ENCODE measurements at places on chromosomes 5 and 9. TPM values are rescaled to one million over a fixed set of nuclear protein-coding genes. Genes with fewer than 3 reads are reported as not detected.

DNA sequence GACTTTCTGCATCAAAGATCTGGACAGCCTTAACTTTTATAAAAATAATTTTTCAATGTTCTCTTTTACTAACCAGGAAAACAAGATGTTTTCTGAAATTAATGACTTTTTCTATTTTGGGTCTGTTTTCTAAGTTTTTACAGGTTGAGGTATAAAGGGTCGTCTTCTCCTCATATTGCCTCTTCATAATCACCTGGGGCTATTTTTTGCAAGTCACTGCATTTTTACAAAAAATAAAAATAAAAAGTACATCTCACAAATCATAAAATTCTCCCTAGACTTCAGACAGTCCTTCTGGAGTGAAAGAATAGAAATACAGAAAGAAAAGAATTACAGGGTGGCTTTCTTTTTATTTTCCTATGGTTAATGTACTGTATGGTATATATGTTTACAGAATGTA lies 168.5 kb downstream of the PALM2AKAP2 start:
- no peak for DNase-seq

GRCh38 chr5:850511-851006 lies at the start of gene ZDHHC11:
ZDHHC11 (minus strand) TSS chr5:850986; CDS start chr5:850602, 384 bp downstream.
- DNase-seq, result peak; percentile 8

GRCh38 chr5:62306323-62306895 lies 403 bp downstream of the KIF2A start:
- no peak for DNase-seq

GRCh38 chr9:34333836-34334235 lies 4.5 kb downstream of the NUDT2 start:
- no peak for DNase-seq

GRCh38 chr5:59484618-59485017 lies 408.9 kb downstream of the PDE4D start:
- no peak for DNase-seq

DNA sequence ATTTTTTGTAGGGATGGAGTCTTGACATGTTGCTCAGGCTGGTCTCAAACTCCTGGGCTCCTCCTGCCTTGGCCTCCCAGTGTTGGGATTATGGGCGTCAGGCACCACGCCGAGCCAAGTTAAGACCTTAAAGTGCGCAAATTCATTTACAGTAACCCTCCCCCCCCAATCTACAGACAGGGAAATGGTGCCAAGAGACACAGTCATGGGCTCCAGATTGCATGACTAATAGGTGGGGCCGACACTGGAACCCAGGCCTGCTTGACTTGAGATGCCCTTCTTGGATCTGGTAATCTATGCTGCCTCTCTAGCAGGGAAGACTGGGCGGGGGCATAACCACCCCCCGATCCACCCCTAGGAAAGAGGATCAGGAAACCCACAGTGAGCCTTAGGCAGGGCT lies 19.5 kb downstream of the TTF1 start:
- no peak for DNase-seq

- DNase-seq, result no peak
Measured at GRCh38 chr5:123124859-123125595, 36.0 kb downstream of the PRDM6 start.

DNA sequence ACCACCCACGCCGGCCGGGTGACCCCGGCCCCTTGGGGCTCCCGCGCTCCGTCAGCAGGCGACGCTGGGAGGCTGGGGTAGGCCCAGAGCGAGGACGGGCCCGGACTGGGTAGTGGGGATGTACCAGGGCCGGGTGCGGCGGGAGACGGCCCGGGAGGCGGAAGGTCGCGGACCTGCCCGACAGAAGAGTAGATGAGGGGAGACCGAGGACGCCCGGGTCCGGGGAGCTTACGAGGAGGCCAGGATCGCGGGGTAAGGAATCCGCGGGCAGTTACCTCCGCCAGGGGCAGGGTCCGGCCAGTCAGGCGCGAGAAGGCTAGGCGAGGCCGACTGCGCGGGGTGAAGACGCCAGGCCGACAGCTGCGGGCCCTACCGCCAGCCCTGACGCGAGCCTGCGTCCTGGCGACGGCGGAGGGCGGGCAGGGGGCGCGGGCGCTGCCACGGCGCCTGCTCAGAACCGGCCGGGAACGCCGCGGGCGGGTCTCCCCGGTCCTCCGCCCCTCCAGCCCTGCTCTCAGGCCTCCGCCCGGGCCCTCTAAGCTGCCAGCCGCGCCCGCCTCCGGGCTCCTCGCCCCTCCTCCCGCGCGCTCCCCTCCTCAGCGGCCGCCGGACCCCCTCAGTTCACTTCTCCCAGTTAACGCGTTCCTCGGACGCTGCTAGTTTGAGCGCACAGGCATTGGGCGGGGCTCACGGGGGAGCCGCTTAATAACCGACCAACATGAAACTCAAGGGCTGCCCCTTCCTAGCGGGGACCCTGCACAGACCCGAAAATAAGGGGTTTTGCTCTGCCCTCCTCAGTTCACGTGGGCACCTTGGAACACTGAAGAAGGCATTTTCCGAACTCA lies at the start of gene CPLANE1:
CPLANE1 (minus strand) TSS at position 407 of the 845 bp plus-strand sequence. CDS start 1,678 bp downstream, outside the sequence.
- peak; percentile 80 for DNase-seq

DNA sequence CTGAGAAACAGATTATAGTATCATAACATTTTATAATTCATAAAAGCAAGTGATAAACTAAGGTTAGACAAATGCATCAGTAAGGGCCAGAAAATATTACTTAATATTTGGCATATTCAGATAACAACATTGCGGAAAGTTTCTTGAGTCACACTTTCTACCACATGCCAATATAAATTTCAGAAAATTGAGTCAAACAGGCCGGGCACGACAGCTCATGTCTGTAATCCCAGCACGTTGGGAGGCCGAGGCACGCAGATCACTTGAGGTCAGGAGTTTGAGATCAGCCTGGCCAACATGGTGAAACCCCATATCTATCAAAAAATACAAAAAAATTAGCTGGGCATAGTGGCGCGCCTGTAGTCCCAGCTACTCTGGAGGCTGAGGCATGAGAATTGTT lies 47.1 kb downstream of the SLC38A9 start:
- DNase-seq, result no peak

GRCh38 chr5:133455676-133456075 lies 156.7 kb downstream of the FSTL4 start:
- DNase-seq, result no peak

GRCh38 chr5:69000216-69000919 lies 93.4 kb upstream of the SLC30A5 start:
- DNase-seq, result no peak

DNA sequence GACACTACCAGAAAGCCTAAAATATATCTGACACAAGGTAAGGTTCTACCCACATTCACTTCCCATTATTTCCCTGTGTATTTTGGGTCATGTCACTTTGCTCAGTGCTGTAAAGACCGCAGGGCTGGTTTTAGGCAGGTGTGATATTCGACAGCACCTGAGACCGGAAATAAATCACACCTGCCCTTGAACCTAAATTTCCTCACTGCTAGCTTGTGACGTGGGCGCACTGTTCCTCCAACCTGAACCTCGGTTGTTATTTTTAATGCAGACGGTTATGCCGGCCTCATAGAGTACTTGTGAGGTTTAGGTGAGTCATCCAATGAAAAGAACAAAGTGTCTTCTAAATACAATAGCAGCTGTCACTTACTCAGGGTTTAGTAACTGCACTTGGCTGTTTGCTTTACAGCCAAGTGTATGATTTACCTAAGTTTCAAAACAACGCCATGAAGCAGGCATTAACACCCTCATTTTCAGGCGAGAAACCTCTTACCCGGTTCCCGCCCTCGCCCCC lies 20.7 kb upstream of the ZNF782 start:
- DNase-seq, result peak; percentile 42

DNA sequence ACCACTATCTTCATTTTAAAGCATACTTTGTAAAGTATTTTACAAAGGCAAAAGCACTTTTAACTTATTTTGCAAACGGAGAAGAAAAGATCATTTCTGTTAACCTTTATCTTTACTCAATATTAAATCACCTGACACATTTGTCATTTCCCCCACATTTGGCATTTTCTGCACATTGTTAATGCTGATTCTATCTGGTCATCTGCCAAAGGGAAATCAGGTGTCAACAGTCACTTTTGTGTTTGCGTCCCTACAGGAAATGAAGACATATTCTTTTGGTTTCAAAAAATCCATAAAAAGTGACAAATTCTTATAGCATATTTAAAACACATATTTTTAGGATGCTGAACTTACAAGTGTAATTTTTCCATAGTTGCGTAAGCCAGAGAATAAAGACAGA lies 191.3 kb upstream of the TMEM161B start:
- DNase-seq, result no peak

- DNase-seq, result no peak
Measured at GRCh38 chr5:160463740-160464465, 42.2 kb downstream of the PTTG1 start.

DNA sequence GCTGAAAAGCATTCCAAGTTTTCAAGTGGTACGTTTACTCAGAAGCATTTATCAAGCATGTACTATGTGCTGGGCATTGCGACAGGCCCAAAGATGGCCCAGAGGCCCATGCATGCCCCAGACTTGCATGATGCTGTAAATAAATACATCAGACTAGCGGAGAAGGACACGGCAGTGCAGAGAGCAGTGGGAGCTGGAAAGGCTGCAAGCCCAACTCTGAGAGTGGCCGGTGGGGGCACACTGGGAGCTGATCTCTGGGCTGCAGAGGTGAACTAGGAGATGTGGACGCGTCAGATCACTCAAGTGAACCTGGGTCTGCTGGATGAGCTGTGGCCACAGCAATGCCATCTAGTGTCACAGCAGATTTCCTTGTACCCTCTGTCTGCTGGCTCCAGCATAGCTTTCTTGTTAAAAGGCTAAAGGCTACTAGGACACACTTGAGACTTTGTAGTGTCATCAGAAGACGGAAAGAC lies 246.9 kb downstream of the FANCC start:
- no peak for DNase-seq

DNA sequence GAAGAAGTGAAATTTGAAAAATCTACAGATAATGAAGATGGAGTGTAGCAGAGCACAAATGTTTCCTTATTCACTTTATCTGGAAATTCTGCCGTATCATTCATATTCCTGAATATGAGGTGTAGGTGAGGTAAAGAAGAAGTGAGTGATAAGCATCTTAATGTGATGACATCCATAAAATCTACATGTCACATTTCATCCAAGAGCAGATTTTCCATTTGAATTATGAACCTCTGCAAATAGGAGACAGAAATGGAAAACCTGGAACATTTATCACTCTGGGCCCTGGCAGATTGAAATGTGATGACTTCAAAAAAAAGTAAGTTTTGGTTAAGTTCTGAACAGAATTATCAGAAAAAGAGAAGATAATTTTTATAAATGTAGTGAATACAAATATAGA lies 240.2 kb downstream of the CDH12 start:
- no peak for DNase-seq

GRCh38 chr5:33808699-33809098 lies 83.1 kb downstream of the ADAMTS12 start:
- no peak for DNase-seq

- DNase-seq, result no peak
Measured at GRCh38 chr9:135582541-135582940, 21.0 kb downstream of the PAEP start.

DNA sequence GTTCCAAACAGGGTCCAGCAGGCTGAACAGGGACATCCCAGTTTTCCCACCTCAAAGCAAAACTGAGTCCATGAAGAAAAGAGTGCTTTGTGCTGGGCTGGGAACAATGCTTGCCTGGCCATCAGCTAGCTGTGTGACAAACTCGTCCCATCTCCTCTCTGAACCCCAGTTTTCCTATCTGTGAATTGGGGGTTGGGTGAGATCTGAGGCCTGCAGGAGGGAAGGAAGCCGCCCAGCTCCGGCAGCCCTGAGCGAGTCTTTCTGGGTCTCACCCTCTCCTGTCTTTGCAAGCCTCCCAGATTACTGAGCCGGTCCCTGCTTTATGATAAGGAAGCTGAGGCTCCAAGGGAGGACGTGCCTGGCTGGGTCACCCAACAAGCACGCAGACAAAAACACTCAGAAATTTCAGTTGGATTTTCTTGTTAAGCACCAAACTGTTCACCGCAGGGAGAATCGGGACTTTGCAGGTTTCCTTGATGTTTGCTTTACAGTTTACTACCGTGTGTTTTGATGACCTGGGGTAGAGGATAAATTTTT lies 82.6 kb upstream of the LMX1B start:
- DNase-seq, result no peak

- DNase-seq, result no peak
Measured at GRCh38 chr5:37417347-37417746, 38.2 kb downstream of the WDR70 start.

DNA sequence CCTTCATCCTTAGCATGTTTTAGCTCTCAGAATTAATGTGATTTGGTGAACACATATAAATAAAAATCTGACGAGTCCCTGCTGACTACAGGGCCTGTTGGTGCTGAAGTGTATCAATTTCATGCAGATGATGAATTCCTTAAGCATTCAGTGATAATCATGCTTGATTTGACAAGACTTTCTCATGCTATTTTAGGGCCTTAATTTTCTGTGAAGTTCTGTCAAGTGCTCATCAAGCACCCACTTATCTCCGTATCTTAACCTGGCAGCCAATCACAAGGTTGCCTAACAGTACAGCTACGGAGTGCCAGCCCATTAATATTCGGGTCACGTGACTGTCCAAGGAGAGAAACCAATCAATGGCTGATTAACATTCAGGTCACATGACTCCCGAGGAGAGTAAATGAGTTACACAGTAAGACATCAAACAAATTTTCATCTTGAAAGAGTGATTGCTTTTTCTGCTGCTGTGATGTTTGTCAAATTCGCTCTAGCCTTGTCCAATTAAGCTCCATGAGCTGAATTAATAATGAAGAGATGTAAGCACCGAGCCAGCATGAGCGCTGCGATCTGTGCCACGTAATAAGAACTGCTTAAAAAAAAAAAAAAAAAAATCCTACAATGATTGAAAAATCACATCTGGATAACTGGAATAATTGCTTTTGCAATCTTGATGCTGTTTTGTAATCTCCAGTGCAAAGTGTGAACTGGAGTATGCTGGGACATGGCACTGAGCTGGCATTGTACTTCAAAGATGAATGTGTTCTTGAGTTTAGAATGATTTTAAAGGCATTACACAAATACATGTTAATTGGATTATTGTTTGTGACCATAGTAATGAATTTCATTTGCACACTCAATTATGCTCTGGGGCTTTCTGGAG lies 104.3 kb upstream of the SPATA31D4 start:
- DNase-seq, result no peak

GRCh38 chr5:157951673-157952373 lies 92.9 kb upstream of the CLINT1 start:
- DNase-seq, result no peak

DNA sequence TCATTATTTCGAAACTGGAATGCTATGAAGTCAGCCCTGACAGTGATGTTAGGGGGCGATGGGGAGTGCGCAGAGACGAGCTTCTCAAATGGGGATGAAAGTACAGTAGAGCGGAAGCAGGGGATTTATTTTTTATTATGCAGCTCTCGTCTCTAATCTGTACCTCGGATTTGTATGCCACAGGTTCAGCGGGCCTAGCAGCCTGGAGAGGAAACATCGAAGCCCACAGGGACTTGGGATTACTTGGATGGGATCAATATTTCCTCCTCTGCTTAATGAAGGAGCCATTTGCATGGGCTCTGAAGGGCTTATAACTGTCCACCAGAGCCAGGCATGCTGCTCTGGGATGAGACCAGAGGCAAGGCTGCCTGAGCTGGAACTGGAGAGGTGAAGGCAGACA lies 133.5 kb upstream of the RAPGEF1 start:
- no peak for DNase-seq

The OSMR gene
- polyA plus RNA-seq, result 81.9 TPM

The LEAP2 gene
- polyA plus RNA-seq, result 0.57 TPM

The NR5A1 gene
- 110 TPM for polyA plus RNA-seq

The PAEP gene
- not detected for polyA plus RNA-seq

The ANKRD18B gene
- polyA plus RNA-seq, result not detected

The PCDHGC4 gene
- 1.0 TPM for polyA plus RNA-seq

The OMD gene
- polyA plus RNA-seq, result 7.5 TPM

The SLC25A48 gene
- not detected for polyA plus RNA-seq

The THBS4 gene
- 9.3 TPM for polyA plus RNA-seq

The FBP2 gene
- 0.37 TPM for polyA plus RNA-seq

The PDE8B gene
- polyA plus RNA-seq, result 5.9 TPM

The CAST gene
- polyA plus RNA-seq, result 329 TPM
